ENCODE measurements at places on chromosomes 4 and X.

GRCh38 chr4:165953181-165953580 lies 80.1 kb downstream of the TLL1 start:
- DNase-seq, result no peak

DNA sequence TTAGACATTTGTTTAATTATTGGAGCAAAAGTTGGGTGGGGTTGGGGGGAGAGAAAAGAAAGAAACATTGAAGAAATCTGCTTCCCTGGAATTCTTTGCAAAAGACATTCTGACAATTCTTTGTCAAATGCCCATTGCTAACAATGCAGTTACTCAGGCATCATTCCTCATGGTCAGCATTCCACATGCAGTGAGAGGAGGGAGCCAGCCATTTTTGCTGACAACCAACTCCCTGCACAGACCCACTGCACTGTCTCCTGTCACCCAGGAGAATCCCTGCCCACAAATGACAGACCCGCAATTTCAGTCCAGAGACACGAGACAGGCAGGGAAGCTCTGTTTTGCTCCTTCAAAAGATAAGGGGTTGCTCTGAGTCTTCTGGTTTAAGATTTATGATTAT lies 985.1 kb upstream of the SLIT2 start:
- no peak for DNase-seq

GRCh38 chrX:100479329-100479728 lies 69.3 kb upstream of the PCDH19 start:
- DNase-seq, result no peak

- no peak for DNase-seq
Observed at GRCh38 chrX:25015486-25016360, at the start of gene ARX. TSS of gene ARX (minus strand) at chrX:25015965. CDS start at chrX:25015737, 228 bp downstream.

DNA sequence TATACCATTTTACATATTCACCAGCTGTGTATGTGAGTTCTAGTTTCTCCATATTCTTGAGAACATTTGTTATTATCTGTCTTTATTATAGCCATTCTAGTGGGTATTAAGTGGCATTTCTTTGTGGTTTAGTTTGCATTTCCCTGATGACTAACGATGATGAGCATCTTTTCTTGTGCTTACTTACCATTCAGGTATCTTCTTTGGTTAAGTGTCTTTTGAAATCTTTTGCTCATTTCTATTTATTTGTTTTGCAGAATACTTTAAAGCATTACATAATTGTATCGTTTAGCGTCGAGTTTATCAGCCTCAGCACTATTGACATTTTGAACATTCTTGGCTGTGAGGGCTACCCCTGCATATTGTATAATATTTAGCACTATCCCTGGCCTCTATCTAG lies 85.4 kb downstream of the FRMPD4 start:
- no peak for DNase-seq

GRCh38 chr4:30718021-30718542 lies 2.1 kb upstream of the PCDH7 start:
- DNase-seq, result no peak

Data from stimulated activated CD4-positive, alpha-beta T cell treated with anti-CD3 and anti-CD28 coated beads, TNF-alpha, amount 100 ng/mL, for 24 hours (primary cell).